Peyer's patch (tissue), 4 donors: ENCODE measurements at places on chromosomes 6 and 20. TPM values are rescaled to one million over a fixed set of nuclear protein-coding genes. Genes with fewer than 3 reads are reported as not detected.

DNA sequence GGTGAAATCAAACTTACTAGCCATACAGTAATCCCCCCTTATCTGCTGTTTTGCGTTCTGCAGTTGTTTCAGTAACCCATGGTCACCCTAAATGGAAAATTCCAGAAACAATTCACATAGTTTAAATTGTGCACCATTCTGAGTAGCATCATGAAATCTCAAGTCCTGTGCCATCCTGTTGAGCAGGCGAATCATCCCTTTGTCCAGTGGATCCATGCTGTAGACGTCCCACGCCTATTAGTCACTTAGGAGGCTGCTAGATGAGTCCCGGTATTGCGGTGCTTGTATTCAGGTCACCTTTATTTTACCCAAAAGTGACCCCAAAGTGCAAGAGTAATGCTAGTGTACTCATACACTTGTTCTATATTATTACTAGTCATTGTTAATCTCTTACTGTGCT, 46.4 kb downstream of the HECA start:
- H3K27me3 ChIP-seq = no peaks in the 10 kb centered on the region
- H3K36me3 ChIP-seq = peaks cover 58% of the 10 kb centered on the region
- no peaks in the 10 kb centered on the region for H3K4me1 ChIP-seq
- H3K4me3 ChIP-seq = no peak overlapping the region
- H3K27ac ChIP-seq = no peak overlapping the region
- DNase-seq = no peak

GRCh38 chr20:5881703-5882102, 68.6 kb downstream of the TRMT6 start:
- no peaks in the 10 kb centered on the region for H3K27me3 ChIP-seq
- H3K4me3 ChIP-seq = no peak overlapping the region
- no peaks in the 10 kb centered on the region for H3K36me3 ChIP-seq
- H3K27ac ChIP-seq = no peak overlapping the region

Gene ANKEF1
- total RNA-seq = 4.5 TPM

DNA sequence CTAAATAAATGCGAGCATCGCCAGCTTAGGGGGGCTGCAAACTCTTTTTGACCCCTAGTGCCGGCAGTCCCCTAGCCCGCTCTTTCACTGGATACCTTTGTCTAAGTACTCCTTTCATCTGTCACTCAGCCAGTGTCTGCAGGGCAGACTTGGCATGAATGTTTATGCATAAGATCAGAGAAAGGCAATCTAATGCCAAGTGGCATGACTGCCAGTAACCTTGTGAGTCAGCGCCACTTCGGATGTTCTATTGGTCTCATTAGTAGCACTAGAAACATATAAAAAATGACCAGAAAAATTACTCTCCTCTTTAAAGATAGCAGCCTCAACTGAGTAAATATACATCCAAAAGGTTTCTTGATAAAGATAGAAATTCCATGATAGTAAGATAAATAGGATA, 192.2 kb downstream of the TBC1D32 start:
- H3K36me3 ChIP-seq = no peaks in the 10 kb centered on the region
- no peak overlapping the region for H3K27ac ChIP-seq
- H3K27me3 ChIP-seq = no peaks in the 10 kb centered on the region
- H3K4me3 ChIP-seq = no peak overlapping the region
- DNase-seq = no peak

GRCh38 chr20:32144898-32145662, 35.6 kb downstream of the TM9SF4 start:
- no peaks in the 10 kb centered on the region for H3K4me1 ChIP-seq
- H3K27me3 ChIP-seq = no peaks in the 10 kb centered on the region
- DNase-seq = no peak
- no peak overlapping the region for H3K27ac ChIP-seq
- H3K4me3 ChIP-seq = no peak overlapping the region

- no peaks in the 10 kb centered on the region for H3K36me3 ChIP-seq
- H3K4me3 ChIP-seq = no peak overlapping the region
- DNase-seq = no peak
- H3K4me1 ChIP-seq = no peaks in the 10 kb centered on the region
- no peaks in the 10 kb centered on the region for H3K27me3 ChIP-seq
- H3K27ac ChIP-seq = no peak overlapping the region
These were observed 34.1 kb upstream of the BAG2 start for GRCh38 chr6:57138026-57138425.

GRCh38 chr6:41659935-41660334, 21.7 kb downstream of the MDFI start:
- H3K4me1 ChIP-seq = no peaks in the 10 kb centered on the region
- no peak overlapping the region for H3K4me3 ChIP-seq
- no peaks in the 10 kb centered on the region for H3K27me3 ChIP-seq
- H3K27ac ChIP-seq = no peak overlapping the region
- no peak for DNase-seq
- no peaks in the 10 kb centered on the region for H3K36me3 ChIP-seq

Gene UBE2C
- total RNA-seq = 8.4 TPM

GRCh38 chr6:43947860-43948259, 177.8 kb downstream of the VEGFA start:
- H3K4me3 ChIP-seq = no peak overlapping the region
- no peak for DNase-seq
- H3K27me3 ChIP-seq = no peaks in the 10 kb centered on the region
- H3K36me3 ChIP-seq = no peaks in the 10 kb centered on the region
- H3K27ac ChIP-seq = no peak overlapping the region

DNA sequence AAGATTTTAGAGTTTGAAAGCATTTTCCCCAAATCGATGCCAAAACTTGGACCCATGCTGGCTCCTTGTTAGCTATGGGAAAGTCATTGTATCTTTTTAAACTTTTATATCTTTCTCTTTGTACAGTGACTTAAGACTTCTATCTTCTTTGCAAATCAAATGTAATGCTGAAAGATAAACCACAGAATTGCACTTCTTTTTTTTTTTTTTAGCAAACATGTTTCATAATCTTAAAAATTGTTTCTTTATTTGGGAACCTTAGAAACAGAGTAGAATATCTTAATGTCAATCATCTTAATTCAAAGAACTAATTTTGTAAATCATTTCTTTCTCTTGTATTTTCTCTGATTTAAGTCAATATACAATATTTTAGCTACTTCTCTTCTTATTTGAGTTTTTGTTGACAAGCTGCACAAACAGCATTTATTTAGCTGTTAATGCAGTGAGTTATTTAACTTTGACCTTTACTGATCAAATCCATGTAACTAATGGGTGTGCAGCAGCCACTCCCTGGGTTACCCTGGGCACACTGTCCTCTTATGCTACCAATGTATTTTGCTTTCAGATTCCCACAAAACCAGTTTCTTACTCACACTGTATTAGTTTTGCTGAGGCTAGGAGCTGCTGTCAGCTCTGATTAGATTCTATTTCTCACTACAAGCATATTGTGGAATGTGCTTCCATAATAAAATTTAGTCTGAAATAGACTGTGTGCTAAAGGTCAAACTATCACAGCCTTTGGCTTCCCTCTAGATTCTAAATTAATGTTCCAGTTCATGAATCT, 279.6 kb downstream of the ADGB start:
- H3K4me3 ChIP-seq = no peak overlapping the region
- no peaks in the 10 kb centered on the region for H3K36me3 ChIP-seq
- H3K27ac ChIP-seq = no peak overlapping the region
- no peak for DNase-seq
- H3K27me3 ChIP-seq = no peaks in the 10 kb centered on the region
- no peaks in the 10 kb centered on the region for H3K4me1 ChIP-seq

DNA sequence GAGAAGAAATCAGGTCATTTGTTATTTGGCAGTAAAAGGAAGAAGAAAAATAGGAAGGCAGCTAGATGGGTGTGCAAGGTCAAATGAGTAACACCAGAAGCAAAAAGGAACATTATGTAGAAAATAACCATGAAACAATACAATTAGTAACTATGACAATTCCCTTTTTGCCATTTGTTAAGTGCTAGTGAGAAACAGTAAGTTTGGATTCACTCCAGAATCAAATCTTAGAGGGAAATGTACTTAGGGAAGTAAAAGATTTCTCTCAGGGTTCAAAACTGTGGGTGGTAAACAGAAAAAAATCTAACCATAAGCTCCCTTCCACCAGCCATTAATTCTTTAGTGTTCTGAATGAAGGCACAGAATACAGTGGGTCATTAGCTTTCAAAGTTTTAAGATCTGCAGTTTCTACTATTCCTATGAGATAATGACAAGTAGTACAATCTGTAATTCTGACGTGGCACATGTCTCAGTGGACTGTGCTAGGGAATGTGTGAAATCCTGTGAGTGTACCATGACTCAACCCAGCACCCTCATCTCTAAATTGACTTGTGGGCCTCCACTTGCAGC, 17.1 kb downstream of the REPS1 start:
- no peaks in the 10 kb centered on the region for H3K36me3 ChIP-seq
- H3K4me1 ChIP-seq = no peaks in the 10 kb centered on the region
- H3K27me3 ChIP-seq = no peaks in the 10 kb centered on the region
- no peak for DNase-seq

Gene GID8
- 23.3 TPM for total RNA-seq

DNA sequence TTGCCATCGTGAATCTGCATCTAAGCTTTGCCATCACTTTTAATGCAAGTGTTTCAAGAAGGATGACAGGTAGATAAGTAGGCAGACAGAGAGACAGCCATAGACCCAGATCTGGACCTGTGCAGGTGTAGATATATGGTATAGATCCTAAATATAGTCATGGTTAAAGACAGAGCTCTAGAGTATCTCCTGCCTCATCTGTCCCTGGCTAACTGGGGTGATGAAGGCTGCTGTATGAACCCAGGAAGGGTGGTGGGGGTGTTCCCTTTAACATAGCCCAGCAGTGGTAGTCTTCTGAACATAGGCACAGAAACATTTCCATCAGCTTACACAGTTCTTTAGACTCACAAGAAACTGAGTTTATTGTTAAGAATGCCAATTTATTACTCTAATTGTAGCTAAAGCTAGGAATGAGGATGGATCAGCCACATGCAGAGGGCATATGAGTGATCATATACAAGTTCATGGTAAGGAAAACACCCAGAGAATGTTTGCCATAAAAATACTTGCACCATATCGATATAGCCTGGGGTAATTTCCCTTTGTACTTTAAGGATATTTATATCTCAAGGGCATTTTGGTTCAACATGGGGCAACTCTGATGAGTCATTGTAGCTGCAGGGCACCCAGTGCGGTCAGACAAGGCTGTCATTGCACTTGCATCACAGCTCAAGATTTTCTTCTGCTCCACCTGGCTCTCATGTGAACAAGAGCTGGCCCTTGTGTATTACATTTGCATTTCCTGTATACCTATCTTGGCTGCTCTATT, 587.2 kb downstream of the EPM2A start:
- H3K27me3 ChIP-seq = no peaks in the 10 kb centered on the region
- H3K4me1 ChIP-seq = no peaks in the 10 kb centered on the region
- no peaks in the 10 kb centered on the region for H3K36me3 ChIP-seq
- no peak overlapping the region for H3K27ac ChIP-seq
- no peak overlapping the region for H3K4me3 ChIP-seq

Gene OR12D3
- not detected for total RNA-seq

GRCh38 chr6:11033825-11034224, 10.3 kb downstream of the ELOVL2 start:
- H3K4me3 ChIP-seq = no peak overlapping the region
- H3K36me3 ChIP-seq = no peaks in the 10 kb centered on the region

Gene PXDC1
- total RNA-seq = 69.4 TPM

DNA sequence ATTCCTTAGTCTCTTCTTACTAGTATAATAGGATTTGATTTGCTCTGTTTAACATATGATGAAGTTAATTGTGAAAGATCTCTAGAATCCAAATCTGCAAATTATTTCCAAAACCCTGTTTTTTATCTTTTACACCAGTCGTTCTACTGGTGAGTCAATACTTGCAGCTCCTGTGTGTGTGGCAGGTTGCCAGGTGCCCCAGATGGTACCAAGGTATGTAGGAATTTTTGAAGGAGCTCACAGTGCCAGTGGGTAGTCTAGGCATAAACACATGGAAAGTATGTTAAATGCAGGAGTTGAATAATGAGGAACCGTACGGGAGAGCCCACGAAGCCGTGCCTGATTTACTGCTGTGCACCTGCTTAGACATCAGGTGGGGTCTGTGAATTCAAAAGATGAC, 192.2 kb downstream of the FARS2 start:
- H3K4me3 ChIP-seq = no peak overlapping the region
- H3K27me3 ChIP-seq = no peaks in the 10 kb centered on the region
- no peak for DNase-seq
- H3K4me1 ChIP-seq = no peaks in the 10 kb centered on the region
- H3K36me3 ChIP-seq = no peaks in the 10 kb centered on the region

Gene RNF182
- not detected for total RNA-seq

DNA sequence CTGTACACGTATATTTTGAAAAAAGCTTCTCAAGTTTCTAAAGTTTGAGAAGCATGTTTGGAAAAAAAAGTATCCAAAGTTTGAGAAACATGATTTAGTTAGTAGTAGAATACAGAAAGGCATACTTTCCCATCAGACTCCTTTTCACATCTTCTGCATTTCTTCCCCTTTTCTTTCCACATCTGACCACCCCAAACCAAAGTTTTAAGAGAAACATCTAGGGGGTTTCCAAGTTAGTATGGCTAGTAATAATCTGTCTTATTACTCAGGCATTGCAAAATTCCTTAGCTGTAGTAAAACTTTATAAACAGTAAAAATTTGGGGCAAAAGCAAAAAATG, 63.0 kb upstream of the IL20RA start:
- H3K4me3 ChIP-seq = no peak overlapping the region
- no peaks in the 10 kb centered on the region for H3K36me3 ChIP-seq
- H3K27me3 ChIP-seq = no peaks in the 10 kb centered on the region

Gene SLC22A2
- total RNA-seq = not detected

Gene PPP1R16B
- total RNA-seq = 6.5 TPM

GRCh38 chr6:24340998-24341938, 16.6 kb downstream of the DCDC2 start:
- no peaks in the 10 kb centered on the region for H3K4me1 ChIP-seq
- no peak overlapping the region for H3K27ac ChIP-seq
- no peak overlapping the region for H3K4me3 ChIP-seq
- no peaks in the 10 kb centered on the region for H3K36me3 ChIP-seq
- DNase-seq = no peak

DNA sequence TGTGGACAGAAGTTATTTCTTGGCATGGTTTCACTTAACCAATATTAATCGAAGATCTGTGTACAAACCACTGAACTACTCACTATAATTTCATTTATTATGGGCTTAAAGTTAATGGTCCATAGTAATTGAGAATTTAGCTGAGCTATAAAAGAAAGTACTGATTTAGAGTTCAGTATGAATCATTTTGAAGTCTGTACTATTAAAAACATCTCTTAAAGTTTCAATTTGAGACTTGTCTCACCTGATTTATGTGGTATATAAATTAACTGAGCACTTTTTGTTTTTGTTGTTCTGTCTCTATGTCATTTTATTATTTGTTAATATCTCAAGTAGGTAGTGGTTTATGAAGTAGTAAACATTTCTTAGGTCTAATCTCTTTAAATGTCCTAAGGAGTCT, 24.9 kb downstream of the KPNA5 start:
- no peak for DNase-seq
- no peaks in the 10 kb centered on the region for H3K27me3 ChIP-seq
- no peaks in the 10 kb centered on the region for H3K4me1 ChIP-seq
- no peaks in the 10 kb centered on the region for H3K36me3 ChIP-seq
- no peak overlapping the region for H3K4me3 ChIP-seq

GRCh38 chr6:167861424-167861823, 34.7 kb downstream of the AFDN start:
- no peaks in the 10 kb centered on the region for H3K4me1 ChIP-seq
- no peak overlapping the region for H3K4me3 ChIP-seq
- no peaks in the 10 kb centered on the region for H3K36me3 ChIP-seq
- no peak for DNase-seq
- H3K27ac ChIP-seq = no peak overlapping the region
